ENCODE measurements at places on chromosomes 3 and 15.

GRCh38 chr15:29972051-29972450, 110.7 kb upstream of the GOLGA8J start:
- DNase-seq: no peak

DNA sequence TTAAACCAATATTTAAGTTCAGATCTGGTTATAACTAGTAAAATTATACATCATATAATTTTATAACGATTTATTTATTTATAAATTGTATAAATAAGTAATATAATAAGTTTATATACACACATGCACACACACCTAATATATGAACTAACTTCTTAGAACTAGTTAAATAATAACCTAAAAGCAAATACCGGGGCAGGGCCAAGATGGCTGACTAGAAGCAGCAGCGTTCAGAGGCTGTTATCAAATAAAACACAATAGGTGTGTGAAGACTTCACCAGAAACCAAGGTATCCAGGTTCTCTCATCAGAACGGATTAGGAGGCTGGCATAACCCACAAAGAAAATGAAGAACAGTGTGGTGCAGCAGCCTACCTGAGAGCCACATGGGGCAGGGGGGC, 653.6 kb upstream of the CBLB start:
- no peak for DNase-seq

DNA sequence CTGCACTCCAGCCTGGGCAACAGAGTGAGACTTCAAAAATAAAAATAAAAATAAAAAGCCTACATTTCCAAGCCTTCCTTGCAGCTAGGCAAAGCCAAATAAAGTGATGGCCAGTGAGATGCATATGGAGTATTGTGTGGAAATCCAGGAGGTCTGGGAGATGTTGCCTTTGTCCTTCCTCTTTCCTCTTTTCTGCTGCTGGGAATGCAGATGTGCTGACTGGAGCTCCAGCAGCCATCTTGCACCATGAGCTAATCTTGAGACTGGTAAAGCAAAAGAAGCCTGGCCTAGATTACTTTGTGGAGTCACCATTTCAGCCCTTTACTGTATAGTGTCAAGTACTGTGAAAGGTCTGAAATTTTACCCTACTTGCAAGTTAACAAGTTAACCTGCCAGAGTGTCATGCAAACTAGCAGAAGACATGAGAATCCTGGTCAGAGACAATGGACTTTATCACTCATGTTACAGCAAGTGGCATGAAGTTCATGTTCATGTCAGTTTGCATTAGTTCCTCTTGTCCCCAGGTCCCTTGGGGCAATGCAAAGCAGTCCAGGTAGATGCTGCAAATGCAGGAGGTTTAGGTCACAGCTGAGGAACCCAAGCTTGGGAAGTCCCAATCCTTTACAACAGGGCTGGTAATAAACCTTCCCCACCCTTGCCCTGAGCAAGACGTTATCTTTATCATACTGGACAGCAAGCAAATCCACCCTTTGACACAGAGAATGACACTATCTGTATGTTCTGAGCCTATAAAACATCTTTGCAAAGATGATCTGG, 103.1 kb downstream of the TLE3 start:
- DNase-seq: no peak

DNA sequence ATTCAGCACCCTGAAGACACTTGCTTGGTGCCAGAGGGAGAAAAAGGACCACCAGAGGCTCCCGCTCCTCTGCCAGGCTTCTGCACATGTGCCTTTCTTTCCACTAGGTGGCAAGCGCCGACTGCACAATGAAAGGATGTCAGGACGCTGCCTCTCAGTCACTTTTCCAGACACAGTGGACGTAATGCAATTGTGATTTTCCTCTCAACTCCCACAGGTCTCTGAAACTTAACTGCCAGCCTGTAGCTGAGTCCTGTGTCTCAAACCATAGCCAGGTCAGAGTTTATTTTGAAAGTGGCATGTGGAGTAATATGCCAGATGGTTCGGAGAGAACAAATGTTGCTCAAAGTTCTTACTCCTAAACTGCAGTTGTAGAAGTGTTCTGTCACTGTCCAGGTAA, 162.9 kb downstream of the ITPR1 start:
- no peak for DNase-seq

DNA sequence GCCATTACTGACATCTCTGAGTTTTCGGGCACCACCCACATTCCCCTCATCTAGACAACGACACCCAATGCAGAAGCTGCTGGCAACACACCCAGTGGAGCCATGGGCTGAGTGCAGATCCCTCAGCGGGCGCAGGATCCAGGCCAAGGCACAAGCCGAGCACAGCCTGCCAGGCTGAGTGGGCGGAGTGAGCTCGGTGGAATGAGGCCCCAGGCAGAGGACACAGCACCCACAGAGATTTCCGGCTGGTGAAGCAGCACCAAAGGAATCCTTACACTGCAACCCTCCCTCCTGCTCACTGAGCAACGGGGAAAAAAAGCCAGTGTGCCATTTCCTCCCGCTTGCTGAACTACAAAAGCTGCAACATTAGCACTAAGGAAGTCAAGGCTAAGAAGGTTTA, 34.3 kb downstream of the ZMAT3 start:
- peak; percentile 66 for DNase-seq

DNA sequence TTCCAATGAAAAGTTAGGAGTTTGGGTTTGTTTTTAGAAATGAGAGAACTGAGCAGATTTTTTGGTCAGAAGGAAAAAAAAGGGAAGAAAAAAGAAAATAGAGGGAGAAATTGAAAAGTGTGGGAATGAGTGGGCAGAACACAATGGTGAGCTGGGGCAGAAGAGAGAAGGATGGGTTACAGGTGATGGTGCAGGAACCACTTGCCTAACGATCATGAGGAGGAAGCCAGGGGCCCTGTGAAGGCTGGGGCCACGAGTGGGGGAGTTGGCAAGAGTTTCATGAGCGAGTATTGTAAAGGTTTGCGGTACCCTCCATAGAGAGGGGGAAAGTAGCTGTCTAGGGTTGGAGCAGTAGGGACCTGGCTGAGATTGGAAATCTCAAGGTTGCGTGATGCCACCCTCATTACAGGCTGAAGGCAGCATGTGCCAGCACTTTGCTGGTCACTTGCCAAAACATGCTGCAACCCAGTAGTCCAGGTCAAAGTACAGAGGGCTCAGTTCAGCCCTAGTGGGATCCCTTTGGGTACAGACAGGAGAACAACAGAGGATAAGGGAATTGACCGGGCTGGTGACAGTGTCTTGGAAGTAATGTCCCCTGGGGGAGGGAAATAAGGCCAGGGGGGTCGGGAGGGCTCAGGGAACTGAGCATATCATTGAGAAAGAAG, 6.6 kb downstream of the IVD start:
- DNase-seq: no peak

DNA sequence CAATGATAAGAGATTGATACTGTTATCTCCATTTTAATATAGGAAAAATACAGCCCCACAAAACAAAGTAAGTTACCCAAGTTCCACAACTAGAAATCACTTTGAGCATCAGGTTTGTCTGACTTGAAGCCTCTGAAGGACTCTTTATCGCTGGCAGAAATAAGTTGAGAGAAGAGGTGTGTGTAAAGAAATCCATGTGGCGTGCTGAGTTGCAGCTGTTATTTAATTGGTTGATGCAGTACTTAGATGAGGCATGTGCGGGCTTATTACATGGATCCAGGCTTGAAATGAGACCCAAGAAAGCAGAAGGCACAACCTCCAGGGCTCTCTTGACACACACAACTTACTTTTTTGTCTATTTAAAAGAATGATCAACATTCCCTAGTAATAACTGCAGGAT, 221.3 kb downstream of the PDZRN3 start:
- DNase-seq: no peak

- peak; percentile 25 for DNase-seq
These were observed 24.1 kb upstream of the OR5K4 start for GRCh38 chr3:98329392-98330124.

GRCh38 chr3:98745718-98746117, 17.4 kb upstream of the ST3GAL6 start:
- no peak for DNase-seq
